ENCODE measurements at places on chromosomes 7 and 10.

DNA sequence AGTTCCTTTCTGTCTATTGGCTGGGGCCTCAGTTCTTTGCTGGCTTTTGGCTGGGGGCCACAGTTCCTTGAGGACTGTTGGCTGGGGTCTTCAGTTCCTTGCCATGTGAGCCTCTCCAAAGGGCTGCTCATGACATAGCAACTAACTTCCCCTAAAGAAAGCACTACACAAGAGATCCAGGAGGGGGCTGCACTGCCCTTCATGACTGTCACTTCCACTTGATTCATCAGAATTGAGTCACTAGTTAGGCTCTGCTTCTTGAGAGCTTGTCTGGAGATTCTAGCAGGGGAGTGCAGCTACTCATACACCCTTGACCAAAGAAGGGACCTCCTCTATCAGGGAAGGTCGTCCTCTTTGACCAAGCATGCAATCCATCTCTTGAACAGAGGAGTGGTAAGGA lies 38.0 kb upstream of the MKX start:
- DNase-seq = peak; percentile 9

DNA sequence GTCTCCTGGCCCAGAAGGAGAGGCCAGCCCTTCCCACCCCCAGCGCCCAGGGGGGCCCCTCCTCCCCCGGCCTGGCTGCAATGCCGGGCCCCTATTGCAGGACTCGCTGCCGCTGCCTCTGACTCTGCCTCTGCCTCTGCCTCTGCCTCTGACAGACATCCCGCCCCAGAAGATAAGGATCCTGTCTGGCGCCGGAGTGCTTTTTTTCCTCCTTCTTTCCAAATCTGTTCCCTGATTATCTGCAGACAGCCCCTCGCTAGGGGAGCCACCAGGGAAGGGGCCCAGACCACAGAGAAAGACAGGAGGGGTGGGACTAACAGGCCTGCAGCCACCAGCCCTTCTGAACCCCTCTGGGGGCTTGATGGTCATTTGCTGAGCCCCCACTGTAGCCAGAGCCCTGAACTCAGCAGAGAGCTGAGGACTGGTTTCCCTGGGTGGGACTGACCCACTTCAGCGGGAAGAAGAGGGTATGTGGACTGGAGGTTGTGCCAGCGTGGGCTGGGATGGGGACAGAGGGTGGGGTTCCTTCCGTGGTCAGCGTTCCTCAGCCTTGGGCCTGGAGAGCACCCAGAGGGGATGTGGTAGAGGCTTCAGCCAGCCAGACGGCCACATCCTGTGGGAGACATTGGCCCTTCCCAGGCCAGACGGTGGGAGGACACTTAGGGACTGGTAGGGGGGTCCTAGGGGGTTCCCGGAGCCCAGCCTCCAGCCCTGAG lies 22.8 kb downstream of the UNC5B start:
- DNase-seq = no peak

- DNase-seq = no peak
Measured at GRCh38 chr7:156950381-156950858, 908 bp downstream of the NOM1 start.

- no peak for DNase-seq
Measured at GRCh38 chr10:19325581-19325980, 277.0 kb downstream of the MALRD1 start.

DNA sequence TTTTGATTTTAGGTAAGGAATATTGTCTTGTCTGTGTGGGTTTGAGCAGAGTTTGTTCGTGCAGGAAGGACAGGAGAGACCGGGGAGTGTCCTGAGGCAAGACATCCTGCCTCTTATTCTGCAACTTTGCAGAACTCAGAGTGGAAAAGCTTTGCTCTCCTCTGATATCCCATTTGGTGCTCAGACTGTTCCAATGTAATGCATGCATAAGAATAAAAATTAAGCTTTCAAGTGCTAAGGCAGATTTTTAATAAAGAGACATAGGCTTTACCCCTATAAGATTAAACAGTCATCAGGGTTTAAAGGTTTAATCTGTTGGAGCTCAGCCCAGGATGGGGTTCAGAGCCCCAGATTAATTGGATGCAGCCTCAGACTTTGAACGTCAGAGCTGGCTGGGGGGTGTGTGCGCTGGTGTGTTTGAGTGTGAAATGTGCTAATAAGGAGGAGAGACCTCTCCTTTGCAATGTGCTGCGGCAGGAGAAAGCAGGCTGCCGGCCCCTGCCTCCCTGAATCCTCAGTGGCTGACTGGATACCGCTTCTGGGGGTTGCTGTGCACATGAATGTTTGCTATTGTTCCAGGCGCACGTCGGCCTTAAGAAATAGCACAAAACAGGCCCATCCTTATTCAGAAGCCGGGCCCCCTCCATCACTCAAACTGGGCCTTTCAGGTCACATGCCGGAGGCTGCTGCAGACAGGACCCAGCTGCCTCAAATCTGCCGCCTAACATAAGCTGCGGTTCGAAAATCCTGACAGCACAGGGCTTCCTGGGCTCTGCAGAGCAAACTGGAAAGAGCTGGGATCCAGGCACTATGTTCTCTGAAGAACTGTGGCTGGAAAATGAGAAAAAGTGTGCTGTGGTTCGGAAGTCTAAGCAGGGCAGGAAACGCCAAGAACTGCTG lies 84.1 kb upstream of the PRR15 start:
- DNase-seq = no peak

DNA sequence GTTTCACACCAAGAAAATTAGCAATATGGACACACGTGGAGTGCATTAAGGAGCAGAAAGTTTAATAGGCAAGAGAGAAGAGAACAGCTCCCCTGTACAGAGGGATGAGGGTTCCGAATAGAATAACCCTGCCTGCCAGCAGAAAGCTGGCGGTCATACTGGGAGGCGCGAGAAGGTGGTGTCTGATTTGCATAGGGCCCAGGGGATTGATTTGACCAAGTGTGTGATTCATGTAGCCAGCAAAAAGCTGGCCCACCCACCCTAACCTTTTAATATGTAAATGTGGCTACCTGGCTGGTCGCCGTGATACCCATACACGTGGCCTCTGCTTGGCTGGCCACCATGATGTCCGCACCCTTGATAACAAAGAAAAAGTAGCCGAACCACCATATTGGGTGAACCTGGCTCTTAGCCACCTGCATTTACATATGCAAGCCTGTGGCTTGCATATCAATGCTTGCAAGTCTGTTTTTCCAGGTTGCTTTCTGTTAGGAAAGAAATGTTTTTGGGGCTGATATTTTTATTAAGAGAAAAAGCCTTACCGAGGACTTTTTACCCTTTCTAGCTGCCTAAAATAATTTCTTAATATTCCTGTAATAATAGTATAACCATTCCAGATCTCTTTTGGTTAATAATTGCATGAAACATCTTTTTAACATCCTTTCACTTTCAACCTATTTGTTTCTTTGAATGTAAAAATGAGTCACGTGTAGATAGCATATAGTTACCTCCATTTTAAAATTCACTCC lies 20.5 kb upstream of the VWDE start:
- no peak for DNase-seq

DNA sequence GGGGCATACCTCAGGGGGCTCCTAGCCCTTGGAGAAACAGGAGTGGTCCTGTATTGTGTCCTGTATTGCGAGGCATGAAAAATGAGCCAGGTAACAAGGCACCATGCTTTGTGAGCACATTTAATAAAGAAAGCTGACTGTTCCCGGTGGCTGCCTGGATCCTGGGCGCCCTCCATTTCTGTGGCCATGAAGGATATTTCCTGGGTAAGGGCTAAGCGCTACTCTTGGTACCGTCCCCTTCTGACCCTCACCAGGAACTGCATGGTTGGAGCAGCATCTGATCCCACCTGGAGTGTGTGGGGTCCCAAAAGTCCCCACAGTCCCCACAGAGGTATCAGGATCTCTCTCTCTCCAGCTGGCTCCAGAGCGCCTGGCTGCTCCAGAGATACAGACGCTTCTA lies 139.5 kb downstream of the MAPK8 start:
- DNase-seq = no peak

- no peak for DNase-seq
Measured at GRCh38 chr10:84607523-84607922, 279.1 kb downstream of the CCSER2 start.

DNA sequence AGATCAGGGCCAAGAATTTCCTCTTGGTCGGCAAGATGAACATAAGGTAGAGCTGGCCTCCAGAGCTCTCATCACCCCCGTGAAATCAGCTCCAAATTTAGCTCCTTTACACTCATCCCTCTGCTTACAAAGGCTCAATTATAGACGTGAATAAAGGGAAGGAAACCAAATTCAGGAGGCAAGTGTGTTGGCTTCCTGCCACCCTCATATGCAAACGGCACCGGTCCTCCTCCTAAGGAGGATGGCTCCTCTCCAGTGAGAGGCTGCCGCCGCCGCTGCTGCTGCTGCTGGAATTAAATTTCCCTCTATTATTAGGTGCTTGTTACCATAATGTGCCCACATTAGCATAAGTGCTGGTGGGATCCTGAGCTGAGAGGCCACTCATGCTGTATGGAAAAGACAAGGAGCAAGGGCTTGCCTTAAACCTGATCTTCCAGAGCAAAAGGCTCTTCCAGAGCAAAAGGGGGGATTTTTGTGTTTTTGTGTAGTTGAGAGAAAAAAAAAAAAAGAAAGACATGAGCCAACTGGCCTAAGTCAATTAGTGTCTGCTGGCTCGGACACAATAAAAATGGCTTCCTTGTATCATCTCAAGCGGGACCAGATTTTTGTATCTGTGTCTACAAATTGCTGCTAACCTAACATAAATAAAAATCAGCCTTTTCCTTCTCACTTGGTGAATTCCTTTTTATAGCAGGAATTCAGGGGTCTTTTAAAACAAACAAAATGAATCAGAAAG lies 68.4 kb downstream of the CDHR3 start:
- DNase-seq = no peak
